AG08395 (cell line): ENCODE measurements at places on chromosomes 3 and 15.

- no peak for DNase-seq
Measured at GRCh38 chr3:122405015-122405414, 10.8 kb downstream of the WDR5B start.

DNA sequence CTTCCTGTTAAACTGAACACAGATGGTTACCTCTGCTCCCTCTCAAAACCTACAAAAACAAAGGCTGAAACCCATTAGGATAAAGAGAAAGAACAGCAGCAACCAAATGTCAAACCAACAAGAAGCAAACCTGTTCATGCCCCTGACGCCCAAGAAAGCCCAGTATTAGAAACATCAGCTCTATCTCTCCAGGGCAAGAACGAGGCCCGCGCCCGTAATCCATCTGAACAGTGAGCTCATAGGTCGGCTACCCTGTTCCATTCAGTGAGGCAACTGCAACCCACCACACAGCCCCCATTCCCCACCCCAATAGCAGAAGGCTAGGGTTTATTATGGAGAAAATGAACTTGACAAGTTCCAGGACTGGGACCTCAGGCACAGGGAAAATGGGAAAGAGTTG, 10.0 kb downstream of the LSG1 start:
- DNase-seq: no peak

DNA sequence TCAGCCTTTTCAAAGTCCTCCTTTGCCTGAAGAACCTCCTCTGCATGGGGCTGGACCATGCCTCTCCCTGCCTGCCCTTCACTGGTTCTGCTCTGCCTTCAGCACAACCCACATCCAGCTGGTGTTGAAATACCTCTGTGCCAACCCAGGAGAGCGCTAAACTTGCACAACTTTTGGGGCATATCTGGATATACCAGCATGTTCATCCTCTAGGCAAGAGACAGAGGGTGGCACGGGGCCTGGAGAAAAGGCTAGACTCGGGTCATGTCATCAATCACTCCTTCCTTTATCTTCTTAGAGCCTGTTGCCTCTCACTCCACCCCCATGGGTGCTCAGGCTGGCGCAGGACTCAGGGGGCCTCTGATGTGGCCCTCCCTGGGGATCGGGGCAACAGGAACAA, 4.8 kb downstream of the SEMA4B start:
- no peak for DNase-seq

DNA sequence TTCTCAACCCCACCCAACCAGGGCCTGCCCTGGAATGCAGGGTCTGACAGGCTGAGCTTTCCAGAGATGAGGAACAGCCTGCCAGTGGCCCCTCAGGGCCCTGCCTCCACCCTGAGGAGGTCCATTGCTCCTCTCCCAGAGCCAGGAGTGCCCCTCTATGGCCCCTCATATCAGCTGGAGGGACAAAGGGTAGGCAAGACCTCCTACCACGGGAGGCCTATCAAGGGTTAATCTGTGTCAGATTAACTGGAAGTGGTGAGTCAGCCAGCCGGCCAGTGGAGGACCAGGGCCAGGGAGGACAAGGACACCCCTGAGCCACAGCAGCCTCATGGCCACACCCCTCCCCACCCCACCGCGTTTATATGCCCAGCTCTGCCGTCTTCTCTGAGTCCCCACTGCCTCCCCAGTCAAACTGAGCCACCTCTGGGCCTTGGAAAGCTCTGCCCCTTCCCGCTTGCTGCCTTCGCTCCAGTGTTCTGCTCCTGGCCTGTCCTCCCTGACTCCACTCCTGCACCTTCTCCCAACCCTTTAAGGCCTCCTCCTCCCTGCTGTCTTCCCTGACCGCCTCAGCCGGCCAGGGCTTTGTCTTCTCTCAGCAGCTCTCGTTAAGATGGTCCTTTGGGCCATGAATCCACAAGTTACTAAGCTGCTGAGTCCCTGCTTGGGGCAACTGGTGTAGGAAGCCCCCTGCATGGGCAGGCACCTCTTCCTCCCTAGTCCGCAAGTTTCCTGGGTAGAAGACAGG, 6.5 kb downstream of the CCDC33 start:
- DNase-seq: peak; percentile 73

DNA sequence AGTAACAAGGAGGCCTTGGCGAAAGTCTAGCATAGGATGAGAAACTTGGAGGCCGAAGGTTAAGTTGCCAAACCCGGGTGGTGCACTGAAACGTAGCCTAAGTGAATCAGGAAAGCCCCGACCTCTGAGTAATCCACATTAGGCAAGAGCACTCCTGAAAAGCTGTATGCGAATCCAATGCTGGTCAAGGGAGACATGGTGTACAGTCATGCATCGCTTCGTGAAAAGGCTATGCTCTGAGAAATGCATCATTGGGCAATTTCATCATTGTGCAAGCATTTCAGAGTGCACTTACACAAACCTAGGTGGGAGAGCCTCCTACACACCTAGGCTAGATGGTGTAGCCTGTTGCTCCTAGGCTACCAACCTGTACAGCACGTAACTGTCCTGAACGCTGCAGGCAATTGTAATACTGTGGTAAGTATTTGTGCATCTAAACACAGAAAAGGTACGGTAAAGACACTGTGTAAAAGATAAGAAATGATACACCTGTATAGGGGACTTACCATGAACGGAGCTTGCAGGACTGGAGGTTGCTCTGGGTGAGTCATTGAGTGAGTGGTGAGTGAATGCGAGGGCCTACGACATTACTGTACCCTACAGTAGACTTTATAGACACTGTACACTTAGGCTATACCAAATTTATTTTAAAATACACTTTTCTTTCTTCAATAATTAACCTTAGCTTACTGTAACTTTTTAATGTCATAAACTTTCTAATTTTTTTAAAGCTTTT, 222.5 kb downstream of the SHQ1 start:
- DNase-seq: peak; percentile 45

DNA sequence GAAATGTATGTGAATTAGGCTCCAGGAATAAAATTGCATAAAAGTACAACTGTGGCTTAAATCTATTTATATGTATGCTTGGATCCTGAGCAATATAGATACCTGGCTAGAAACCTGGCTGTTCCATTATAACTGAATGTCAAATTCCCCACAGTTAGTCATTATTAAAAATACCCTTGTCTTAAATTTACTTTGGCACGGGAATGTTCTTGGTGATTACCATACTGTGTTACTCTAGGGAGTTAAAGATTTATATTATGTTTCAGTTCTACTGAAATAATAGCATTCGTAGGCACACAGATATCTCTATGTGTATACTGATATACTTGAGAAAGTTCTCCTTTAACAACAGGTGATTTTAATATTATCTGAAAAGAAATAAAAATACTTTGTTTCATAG, 394.1 kb downstream of the PTPRG start:
- DNase-seq: no peak

DNA sequence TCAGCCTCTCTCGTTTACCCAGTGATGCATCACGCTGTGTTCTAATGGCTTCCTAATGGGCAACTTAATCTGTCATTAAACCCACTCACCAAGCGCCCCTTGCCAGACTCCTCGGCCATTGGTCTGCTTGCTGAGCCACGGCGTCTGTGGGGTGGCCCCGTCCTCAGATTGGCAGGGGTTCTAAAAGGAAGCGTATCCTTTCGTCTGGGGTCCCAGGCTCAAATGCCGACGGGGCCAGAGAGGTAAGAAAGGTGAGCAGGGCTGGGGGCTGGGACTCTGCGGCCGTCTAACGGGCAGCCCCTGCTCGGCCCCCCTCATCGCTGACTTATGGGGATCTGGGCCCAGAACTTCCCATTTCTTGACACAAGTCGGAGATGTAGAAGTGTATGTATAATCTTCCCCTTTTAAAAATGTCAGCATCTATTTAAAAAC, 315.1 kb upstream of the PROK2 start:
- DNase-seq: no peak

DNA sequence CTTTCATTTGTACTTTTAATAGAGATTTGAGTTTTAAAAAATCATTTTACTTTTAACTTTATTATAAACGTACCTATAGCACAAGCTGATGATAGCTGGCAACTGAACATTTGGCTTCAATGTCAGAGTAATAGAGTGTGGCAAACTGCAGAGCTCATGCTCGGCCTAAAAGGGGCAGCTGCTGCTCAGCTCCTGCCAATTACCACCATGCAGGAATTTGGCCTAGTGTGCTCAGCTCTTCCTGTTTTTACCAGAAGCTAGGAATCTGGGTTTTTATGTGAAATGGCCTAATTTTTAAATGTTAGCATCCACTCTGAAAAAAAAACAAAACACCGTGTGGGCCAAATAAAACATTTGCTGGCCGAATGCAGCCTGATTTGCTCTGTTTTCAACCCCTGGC, 1.8 kb downstream of the IFT122 start:
- peak; percentile 59 for DNase-seq

- no peak for DNase-seq
Measured at GRCh38 chr3:90145094-90145860, 1037.9 kb downstream of the EPHA3 start.

DNA sequence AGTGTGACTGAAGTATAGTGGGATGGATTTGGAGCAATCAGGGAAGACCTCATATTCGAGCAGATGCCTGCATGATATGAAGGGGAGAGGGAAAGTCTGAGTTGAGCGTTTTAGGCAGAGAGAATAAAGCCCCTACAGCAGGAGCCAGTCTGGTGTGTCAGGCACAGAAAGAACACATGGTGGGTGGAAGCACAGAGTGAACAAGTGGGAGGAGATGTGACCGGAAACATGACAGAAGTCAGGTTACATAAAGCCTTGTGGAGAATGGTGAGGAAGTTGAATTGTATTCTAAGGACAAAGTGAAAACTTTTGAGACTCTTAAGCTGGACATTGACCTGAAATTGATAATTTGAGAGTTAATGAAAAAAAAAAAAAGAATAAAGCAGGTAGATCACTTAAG, 541.0 kb downstream of the PLOD2 start:
- DNase-seq: no peak

DNA sequence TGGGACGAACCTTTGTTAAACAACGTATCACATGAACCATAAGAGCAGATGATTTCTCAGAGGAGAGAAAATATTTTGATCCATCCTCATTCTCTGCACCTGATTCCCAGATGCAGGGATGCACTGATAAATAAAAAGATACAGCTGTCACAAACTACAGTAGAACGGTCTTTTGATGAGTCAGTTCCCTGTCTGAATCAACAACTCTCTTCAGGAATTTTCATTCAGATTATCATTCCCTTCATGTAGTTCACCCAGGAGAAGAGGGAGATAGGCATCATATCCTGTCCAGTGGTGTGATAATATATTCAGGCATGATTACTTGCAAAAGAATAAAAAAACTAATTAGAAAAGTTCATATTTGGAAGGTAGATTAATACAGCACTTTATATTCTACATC, 521.5 kb downstream of the PYDC2 start:
- no peak for DNase-seq

- no peak for DNase-seq
Measured at GRCh38 chr3:116083683-116084082, 361.6 kb downstream of the LSAMP start.

- no peak for DNase-seq
Measured at GRCh38 chr3:3632449-3632848, 166.8 kb upstream of the LRRN1 start.

DNA sequence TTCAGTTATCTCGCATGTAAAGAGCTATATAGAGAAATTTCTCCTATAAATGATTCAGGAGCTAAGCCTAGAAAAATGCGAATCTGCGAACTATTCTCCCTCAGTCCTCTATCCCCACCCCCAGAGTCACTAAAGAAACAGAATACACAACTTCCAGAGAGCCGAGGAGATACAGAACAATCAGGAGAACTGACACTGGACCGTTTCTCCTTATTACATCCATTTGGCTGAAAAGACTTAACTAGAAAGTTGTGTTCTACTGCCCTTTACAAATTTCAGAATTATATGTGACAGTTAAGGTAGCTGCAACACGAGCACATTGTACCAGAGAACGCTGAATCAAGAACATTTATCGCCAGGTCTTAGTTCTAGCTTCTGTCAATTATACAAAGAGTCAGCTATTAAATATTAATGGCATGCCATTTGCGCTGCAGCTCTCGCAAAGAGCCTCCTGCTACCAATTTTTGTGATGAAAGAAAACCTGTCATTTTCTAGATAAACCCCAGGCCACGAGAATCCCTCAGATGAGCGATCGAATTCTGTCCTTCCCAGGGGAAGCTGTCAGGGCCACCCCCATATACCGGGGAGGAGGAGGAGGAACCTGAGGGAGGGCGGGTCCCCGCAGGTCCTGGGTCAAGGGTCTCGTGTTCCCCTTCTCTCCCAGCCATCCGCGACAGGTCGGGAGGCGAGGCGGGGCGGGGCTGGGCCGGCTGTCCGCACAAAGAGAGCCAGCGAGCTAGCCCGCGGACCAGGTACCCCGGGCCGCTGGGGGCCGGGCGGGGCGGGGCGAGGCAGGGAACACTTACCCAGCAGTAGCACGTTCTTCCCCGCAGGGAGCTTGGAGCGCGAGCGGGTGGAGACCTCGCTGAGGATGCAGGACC, 878 bp downstream of the DYNC1LI1 start:
- peak; percentile 27 for DNase-seq

DNA sequence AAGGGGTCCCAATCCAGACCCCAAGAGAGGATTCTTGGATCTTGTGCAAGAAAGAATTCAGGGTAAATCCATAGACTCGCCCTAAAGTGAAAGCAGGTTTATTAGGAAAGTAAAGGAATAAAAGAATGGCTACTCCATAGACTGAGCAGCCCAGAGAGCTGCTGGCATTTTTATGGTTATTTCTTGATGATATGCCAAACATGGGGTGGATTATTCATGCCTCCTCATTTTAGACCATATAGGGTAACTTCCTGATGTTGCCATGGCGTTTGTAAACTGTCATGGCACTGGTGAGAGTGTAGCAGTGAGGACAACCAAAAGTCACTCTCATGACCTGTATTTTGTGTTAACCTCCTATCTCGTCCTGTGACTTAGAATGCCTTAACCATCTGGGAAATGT, 142.2 kb downstream of the DOCK3 start:
- DNase-seq: no peak

DNA sequence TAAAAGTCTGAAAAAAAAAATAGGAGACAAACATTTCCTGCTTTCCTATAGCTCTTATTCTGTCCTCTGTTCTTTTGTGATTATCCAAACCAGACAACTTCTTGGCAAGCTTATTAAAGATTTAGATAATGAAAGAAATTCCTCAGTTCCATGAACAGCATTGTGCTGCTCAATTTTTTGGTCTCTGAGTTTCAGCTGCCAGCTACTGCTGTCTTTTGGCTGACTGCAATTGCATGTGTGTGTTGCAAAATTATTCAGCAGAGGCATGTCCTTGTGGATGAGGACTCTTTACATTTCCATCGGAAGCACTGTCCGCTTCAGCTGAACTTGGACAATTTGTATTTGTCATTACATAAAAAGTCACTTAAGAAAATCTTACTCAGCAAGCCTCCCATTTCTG, 397.3 kb upstream of the RASGRP1 start:
- peak; percentile 11 for DNase-seq

DNA sequence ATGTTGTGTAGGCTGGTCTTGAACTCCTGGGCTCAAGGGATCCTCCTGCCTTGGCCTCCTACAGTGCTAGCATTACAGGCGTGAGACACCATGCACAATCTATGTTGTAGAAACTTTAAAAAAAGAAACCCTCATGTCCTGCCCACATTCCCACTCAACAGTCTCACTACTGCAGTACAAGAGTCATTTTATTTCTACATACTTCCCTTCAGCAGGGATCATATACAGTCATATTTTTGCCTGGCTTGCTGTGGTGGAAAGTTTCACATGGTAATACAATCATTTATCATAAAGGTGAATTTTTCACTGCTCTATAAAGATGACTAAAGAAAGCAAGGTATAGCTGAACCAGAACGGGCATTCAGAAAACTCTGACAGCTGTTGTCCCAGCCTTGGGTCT, 53.8 kb upstream of the PIK3CB start:
- DNase-seq: no peak
